Endodermal cell (in vitro differentiated cells): ENCODE measurements at places on chromosomes 1 and 21. TPM values are rescaled to one million over a fixed set of nuclear protein-coding genes. Genes with fewer than 3 reads are reported as not detected.
A peak's percentile ranks its signal among the peaks of the same experiment; 100 is the strongest.

The DNASE2B gene
- total RNA-seq = not detected in 2 replicates

The AIM2 gene
- 2.0 and 2.6 TPM in 2 replicates for total RNA-seq

- peak; percentile 86 for DNase-seq
Measured at GRCh38 chr1:36735939-36736730, 253.4 kb upstream of the CSF3R start.

DNA sequence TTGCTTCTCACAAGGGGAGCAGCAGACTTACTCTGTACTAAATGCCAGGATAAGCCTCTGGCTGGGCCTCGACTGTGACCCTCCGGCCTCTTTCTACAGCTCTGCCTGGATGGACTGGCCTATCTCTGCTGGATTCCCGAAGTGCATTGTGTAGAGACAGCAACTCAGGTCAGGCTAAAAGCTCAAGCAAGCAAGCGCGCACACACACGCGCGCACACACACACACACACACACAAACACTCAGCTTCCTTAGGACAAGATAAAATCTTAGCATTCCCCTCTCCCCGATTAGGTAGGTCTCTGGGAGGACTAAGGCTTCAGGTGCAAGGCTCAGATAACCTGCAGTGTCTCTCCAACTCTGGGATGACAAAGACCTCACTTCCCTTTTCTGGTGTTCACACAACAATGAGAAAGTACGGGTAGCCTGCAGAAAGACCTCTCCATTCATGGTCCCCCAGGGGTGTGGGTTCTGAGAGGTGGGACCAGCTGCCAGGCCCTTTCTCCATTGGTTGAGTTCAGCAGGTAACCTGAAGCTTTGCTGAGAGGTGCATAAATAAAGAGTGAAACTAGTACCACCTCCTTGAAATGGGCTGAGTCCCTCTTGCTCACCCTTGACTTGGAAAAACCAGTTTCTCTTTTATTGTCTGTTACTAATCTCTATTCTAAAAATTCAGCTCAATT is 155.1 kb upstream of the CAMK1G start:
- peak; percentile 91 for DNase-seq

DNA sequence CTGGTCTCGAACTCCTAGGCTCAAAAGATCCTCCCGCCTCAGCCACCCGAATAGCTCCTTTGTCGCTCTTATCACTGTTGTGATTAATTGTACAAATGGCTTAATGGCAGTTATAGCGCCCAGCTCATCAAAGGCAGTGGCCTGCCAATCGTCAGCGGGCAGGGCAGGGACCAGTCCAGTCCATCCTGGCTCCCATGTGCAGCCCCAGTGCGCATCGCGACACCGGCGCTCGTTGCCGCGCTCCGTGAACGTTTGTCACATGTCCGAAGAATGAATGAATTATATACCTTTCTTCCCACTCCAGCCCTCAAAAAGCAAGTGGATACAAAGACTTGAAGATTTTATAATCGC is 18.4 kb downstream of the MTX1 start:
- DNase-seq = no peak

- no peak for DNase-seq
Measured at GRCh38 chr1:201096041-201096461, 16.2 kb downstream of the CACNA1S start.

DNA sequence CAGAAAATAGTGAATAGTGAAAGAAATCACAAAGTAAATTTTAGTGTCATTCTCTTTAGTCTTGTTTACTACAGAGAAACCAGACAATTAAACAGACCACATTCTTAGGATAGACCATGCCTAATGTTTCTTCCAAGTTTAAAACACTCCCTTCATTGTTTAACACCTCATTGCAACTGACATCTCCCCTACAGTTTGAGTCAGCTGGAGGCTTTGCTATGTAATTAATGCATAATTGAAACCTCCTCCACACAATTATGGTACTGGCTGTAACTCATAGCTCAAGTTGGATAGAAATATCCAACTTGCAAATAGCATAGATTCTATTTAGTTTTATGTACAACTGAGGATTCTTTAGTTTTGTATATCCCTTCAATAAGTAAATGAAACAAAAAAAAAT is 35.2 kb upstream of the B3GALT2 start:
- no peak for DNase-seq

GRCh38 chr1:241968611-241969010 is 11.0 kb downstream of the BECN2 start:
- no peak for DNase-seq

DNA sequence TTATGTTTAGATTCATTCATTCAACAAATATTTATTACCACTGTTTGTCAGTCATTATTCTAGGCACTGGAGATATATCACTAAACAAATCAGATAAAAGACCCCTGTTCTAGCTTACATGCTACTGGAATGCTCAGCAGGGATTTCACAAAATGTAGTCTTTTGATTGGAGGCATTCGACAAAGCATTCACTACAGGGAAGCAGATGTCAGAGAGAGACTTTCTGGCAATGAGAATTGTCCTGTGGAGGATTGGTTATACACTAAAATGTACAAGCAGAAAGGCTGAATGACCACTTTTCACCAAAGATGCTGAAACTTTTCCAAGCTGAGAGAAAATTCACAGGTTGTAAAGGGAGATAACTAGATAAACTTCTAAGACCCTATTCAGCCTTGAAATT is 57.7 kb downstream of the SCMH1 start:
- DNase-seq = no peak

GRCh38 chr1:211703812-211704537 is 28.6 kb upstream of the NEK2 start:
- no peak for DNase-seq

The SPOCD1 gene
- 2.8 to 3.4 TPM (median 3.1 TPM) in 3 replicates for total RNA-seq

The AQP10 gene
- not detected in 2 replicates for total RNA-seq

DNA sequence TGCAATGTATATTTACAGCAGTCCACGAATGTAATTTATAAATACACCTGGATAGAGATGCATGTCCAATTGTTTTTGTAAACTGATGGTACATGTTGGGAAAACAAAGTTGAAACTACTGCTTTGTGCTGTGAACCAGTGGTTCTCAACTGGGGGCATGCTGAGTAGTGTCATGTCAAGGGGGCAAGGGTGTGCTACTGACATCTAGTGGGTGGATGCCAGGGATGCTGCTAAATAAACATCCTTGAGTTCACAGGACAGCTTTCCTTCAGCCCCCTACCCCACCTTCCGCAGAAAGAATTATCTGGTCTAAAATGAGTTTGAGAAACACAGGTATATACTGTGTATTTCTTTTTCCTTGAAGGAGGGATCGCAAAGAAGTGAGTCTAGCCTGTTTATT is 95.9 kb downstream of the RASAL2 start:
- peak; percentile 85 for DNase-seq

- DNase-seq = no peak
Measured at GRCh38 chr1:217014066-217014465, 290.8 kb upstream of the ESRRG start.

GRCh38 chr1:39178541-39179431 is 25.7 kb upstream of the MACF1 start:
- DNase-seq = no peak

- peak; percentile 64 for DNase-seq
Measured at GRCh38 chr1:197914510-197914909, 2.7 kb upstream of the LHX9 start.

GRCh38 chr1:198929961-198930599 is 291.2 kb downstream of the PTPRC start:
- no peak for DNase-seq

The GJA4 gene
- 8.9 to 36.6 TPM (median 9.0 TPM) in 3 replicates for total RNA-seq

DNA sequence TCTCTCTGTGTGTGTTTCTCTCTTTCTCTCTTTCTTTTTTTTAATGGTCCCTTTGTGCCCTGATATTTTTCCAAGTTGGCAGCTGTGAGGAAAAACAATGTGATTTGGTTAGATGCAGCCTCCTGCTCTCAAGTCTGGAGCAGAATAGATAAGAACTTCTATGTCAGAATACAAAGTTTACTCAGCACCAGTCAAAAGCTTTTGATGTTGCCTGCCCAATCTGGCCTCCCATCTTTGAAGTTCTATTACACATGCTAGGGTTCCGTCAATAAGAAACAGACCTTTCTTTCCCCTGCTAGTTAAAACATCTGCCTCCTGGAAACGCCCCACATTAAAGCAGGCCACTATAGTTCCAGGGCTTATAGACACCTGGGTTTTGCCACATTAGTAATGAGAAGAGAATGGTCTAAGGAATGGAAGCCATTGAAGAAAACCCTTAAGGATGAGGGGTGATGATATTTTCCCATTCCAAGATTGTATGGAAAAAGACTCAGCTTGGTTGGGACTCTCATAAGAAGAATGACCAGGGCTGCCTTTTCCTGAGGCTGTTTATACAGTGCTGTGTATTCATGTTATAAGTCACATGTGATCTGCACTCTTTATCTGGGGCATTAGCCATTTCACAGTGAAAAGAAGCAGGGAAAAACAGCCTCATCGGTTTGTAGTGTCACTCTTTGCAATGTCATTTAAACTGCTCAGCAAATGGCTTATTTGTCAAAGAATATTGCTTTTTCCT is 414.7 kb upstream of the PROX1 start:
- DNase-seq = no peak

DNA sequence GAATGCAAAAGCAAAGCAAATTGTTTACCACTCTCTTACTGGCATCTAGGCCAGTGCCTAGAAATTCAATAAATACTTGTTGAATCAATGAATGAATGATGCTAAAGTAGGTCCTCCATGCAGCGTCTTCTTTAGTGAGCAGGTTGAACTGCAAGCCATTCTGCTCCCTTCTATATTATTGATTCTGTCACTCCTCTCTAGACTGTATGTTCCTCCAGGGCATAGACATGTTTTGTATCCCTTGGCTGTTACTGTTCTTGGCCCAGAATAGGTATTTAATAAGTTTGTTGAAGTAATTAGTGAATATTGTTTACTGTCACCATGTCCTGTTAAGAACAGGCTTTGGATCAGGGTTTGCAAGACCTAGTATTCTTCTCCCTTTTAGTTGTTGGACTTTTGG is 43.7 kb downstream of the OSBPL9 start:
- DNase-seq = no peak

The MTARC2 gene
- 7.1 and 12.3 TPM in 2 replicates for total RNA-seq

The XCL2 gene
- not detected in 3 replicates for total RNA-seq

- peak; percentile 86 for DNase-seq
Measured at GRCh38 chr1:3012456-3013291, 8.6 kb upstream of the ACTRT2 start.

The KISS1 gene
- total RNA-seq = not detected in 2 replicates

DNA sequence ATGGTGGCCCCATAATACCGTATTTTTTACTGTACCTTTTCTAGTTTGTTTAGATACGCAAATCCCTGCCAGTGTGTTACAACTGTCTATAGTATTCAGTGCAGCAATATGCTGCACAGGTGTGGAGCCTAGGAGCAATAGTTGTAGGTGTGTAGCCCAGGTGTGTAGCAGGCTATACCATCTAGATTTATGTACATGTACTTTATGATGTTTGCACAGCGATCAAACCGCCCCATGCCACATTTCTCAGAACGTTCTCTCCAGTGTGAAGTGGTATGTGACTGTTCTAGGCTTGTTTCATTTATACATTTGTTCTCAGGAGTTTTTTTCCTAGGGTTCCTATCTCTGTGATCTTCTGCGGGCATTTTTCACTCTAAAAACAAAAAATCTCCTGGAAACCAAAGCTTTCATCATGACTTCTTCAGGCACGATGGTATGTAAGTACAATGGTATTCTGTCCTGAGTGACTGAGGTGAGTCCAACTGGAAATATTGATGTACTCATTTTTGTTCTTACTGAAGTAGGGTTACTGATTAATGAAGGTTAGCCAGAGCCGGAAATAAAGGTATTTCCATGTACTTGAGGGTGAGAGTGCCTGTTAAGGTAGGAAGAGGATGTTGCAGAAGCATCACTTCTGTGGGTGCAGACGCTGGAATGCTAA is 153.0 kb downstream of the GABPA start:
- DNase-seq = no peak

GRCh38 chr1:116064616-116065015 is 46.6 kb upstream of the MAB21L3 start:
- DNase-seq = no peak

DNA sequence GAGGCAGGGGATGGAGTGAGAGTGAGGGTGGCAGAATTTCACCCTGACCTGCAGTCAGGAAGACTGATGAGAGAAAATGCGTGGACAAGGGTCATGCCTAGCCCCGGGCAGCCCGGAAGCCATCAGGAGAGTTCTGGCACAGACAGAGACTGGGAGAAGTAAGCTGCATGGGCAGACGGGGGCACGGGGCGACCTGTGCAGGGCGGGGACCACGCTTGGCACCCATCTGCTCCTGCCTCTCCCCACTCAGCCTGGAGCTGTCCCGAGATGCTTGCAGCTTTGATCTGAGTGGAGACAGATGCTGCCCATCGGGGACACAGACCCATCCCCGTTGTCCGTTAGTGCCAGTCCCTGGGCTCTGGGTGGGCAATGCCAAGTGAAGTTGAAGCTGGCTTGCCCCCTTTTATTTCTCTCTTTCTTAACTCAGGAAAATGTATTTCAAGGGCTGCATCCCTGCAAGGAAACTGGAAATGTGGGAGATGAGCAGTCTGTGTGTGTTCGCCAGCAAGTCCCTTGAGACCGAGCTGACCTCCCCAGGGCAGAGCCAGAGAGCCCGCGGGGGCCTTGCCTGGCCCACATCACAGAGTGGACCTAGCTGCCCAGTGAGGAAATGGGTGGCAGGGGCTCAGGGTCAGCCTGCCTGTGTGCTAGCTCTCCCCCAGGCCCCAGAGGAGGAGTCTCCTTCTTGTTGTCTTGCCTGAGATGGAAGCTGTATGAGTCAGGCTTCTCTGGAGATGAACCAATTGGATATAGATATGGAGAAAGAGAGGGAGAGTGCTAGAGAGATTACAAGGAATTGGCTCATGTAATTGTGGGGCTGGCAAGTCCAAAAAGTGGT is 121.3 kb upstream of the C1orf174 start:
- DNase-seq = no peak

DNA sequence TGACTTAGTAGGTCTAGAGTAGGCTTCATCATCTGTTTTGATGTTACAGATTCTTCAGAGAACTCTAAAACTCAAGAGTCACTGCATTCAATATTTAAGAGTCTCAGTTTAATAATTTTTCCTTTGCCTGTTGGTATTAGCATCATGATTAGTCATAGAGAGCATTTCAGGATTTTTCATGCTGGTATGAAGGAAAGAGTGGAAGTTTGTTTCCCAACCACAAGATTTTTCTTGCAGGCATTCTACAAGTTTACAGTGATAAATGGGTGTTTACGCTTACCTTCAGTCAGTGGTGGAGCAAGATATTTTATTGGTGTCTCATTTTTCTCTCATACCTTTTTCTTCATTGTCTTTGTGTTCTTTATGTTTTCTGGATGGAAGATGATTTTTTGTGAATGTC is 58.4 kb upstream of the MYOCOS start:
- no peak for DNase-seq

DNA sequence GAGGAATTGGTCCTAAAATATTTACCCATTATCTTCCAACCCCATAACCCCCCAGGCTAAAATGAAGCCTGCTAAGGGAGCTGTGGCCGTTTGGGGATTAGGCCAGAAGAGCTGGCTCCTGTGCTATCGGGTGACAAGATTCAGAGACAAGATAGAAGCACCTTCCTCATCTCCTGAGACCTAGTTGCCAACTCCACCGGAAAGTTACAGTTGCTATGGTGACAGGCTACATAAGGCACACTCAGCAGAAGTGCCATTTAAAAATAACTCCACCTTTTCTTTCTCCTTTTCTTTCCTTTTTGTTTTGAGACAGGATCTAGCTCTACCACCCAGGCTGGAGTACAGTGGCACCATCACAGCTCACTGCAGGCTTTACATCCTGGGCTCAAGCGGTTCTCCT is 43.6 kb upstream of the ROR1 start:
- peak; percentile 65 for DNase-seq
